ENCODE measurements at places on chromosomes 16 and 17.
A peak's percentile ranks its signal among the peaks of the same experiment; 100 is the strongest.

GRCh38 chr17:33447090-33447489, 154.0 kb upstream of the ASIC2 start:
- DNase-seq = no peak

GRCh38 chr17:3799181-3799945, 1.6 kb downstream of the ITGAE start:
- DNase-seq = no peak

- DNase-seq = no peak
Measured at GRCh38 chr17:12719948-12720347, 54.3 kb downstream of the MYOCD start.

DNA sequence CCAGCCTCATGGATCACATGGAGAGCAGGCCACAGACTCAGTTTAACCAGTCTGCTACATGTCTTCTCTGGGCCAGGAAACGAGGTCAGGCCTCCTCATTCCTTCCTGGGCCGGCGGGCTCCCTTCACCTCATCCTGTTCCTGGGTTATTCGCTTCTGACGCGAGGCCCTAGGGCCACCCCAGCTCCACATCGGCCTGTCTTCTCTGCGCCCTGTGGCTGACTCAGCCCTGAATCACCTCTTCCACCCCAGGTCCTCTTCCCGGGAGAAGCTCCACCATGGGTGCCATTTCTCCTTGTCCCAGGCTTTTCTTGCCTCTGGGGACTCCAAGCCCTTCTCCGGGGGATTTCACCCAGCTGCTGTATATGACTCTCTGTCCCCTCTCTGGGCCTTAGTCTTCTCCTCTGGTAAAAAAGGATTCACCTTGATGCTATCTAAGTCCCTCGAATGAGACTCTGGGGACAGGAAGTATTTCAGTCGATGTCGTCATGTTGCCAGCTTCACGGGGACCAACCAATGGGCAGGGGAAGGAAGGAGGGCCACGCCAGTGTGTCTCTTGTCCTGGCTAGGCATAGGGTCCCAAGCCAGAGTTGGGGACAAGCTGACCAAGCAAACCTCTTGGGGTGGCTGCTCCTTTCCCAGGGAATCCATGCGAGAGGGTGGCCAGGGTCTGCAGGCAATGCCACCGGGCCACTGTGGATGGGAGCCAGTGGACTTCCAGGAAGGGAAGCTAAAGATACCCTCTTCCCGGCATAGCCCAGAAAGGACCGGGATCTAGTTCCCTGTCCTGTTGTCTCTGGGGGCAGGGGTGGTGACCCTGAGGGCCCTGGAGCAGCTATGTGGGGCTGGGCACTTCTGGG, 58.7 kb downstream of the SOCS3 start:
- DNase-seq = peak; percentile 37

DNA sequence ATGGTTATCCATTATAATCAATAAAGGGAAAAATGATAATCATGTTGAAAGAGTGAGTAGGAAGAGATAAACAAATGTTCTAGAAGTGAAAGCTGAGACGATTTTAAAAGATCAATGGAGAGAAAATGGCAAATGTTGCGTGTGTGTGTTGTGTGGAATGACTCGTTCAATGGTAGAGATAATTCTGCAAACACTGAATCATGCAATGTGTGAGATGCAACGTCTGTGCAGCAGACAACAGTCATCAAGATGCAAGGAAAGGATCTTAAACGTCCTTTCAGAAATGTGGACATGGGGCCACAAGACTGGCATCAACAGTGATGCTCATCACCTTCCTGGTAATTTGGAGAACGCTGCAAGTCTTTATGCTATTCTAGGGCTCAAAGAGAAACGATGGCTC, 124.4 kb downstream of the CDYL2 start:
- no peak for DNase-seq

- DNase-seq = no peak
Measured at GRCh38 chr17:41419716-41420115, 4.7 kb downstream of the KRT37 start.

DNA sequence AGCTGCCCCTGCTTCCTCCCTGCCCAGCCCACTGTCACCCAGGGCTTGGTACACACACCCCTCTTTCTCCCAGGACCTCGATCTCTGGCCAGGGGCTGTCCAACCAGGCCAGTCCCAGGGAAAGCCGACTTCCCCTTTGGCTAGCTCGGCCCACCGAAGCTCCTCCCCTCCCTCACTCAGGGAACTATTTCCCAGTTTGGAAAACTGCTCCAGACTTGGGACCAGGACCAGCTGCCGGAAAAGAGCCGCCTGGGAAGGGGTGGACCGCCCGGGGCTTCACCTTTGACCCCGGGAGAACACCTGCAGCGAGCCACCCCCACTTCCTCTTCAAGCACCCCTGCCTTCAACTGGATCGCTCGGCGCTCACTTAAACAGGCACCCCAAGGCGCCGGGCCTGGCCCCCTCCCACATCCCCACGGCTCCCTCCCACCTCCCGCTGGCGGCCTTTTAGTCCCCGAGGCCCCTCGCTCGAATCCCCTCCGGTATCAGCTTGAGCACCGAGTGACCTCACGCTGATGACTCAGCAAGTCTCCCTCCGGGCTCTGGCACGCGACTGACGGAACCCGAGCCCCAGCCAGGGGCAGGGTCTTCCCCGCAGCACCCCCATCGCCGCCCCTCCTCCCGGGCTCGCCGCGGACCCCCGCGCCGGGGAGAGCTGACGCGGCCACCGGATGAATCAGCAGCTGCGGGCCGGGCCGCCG, 934 bp downstream of the MAFG start:
- peak; percentile 82 for DNase-seq

- no peak for DNase-seq
Measured at GRCh38 chr17:9322326-9322725, 253.3 kb downstream of the STX8 start.

All from Karpas-422 (cell line).